DND-41 (cell line): ENCODE measurements at places on chromosomes 1 and 21.
A peak's percentile ranks its signal among the peaks of the same experiment; 100 is the strongest.

- DNase-seq: no peak
Measured at GRCh38 chr1:44246806-44247205, 33.5 kb downstream of the DMAP1 start.

- no peak for DNase-seq
Measured at GRCh38 chr21:44531606-44532564, 8.1 kb downstream of the KRTAP10-1 start.

- no peak for DNase-seq
Measured at GRCh38 chr1:221440658-221441057, 301.2 kb downstream of the DUSP10 start.

GRCh38 chr1:247266053-247266452 lies 10.2 kb downstream of the VN1R5 start:
- no peak for DNase-seq

GRCh38 chr1:37403166-37403565 lies 71.2 kb upstream of the ZC3H12A start:
- no peak for DNase-seq

DNA sequence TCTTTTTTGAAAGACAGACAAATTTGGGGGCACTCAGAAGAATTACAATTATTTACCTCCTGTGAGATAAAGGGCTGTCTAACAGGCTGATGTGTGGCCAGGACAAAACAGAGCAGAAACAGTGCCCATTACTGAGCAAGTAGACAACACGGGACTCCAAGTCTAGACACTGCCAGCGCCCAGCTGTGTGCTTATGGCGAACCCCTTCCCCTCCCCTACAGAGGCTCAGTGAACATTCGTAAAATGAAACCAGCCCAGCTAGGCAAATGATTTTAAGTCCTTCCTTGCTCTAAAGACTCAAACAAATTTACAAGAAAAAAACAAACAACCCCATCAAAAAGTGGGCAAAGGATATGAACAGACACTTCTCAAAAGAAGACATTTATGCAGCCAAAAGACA lies 91.1 kb downstream of the RUNX1 start:
- DNase-seq: no peak

DNA sequence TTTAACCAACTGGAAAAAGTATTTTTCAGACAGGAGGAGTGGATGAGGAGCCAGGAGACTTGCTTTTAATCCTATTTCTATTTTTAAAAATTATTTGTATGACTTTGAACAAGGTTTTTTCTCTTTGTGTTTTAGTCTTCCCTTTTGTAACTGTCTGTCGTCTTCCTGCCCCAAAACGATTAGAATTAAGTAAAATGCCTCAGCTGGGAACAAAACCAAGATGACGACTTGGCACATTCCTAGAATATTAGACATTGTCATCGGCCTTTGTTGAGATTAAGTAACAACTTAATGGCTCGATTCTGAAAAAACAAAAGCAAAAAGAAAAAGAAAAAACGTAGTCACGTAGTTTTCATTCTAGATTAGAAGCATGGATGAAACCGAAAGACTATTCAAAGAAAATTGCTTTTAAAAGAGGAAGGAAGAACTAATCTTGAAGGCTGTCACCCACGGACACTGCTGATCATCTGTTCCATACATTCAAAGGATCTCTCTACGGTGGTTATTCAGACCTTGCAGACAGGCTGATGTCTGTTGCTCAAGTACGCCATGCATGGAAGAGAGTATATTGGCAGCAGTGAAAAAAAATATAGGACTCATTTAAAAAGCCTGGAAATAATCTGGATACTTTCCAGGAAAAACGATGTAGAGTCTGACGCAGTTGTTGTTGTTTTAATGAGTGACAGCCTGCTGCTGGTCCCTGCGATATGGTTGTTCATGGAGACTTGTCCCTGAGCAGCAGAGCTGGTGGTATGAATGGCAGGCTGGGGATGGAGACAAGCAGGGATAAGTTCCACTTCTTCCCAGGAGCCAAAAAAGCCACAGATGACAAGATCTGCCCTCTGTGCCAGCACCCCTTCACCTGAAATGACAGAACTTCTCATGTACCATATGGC lies 16.8 kb downstream of the GNG4 start:
- no peak for DNase-seq

- DNase-seq: peak; percentile 86
Measured at GRCh38 chr1:108057541-108057940, 92.6 kb upstream of the VAV3 start.

- DNase-seq: peak; percentile 68
Measured at GRCh38 chr1:54409156-54410142, 3.3 kb upstream of the SSBP3 start.

DNA sequence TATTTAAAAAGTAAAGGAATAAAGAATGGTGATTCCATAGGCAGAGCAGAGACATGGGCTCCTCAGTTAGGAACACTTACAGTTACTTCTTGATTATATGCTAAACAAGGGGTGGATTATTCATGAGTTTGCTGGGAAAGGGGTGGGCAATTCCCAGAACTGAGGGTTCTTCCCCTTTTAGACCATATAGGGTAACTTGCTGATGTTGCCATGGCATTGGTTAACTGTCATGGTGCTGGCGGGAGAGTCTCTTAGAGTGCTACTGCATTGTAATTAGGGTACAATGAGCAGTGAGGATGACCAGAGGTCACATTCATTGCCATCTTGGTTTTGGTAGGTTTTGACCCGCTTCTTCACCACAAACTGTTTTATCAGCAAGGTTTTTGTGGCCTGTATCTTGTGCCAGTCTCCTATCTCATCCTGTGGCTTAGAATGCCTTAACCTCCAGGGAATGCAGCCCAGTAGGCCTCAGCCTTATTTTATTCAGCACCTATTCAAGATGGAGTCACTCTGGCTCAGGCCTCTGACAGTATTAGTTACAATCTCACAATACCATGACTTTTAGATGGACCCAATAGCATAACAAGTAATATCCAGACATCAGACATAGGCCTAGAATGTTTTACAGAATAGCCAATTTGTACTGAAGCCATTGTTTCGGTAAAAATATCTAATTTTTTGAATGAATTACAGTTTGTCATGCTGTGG lies 106.8 kb downstream of the ZBTB18 start:
- no peak for DNase-seq

GRCh38 chr1:107843989-107844388 lies 121.0 kb downstream of the VAV3 start:
- no peak for DNase-seq

- DNase-seq: no peak
Measured at GRCh38 chr1:228157729-228158126, 7.9 kb upstream of the IBA57 start.

- DNase-seq: no peak
Measured at GRCh38 chr21:45250272-45250671, 37.4 kb downstream of the POFUT2 start.

- DNase-seq: no peak
Measured at GRCh38 chr1:208595745-208596144, 351.6 kb upstream of the PLXNA2 start.

DNA sequence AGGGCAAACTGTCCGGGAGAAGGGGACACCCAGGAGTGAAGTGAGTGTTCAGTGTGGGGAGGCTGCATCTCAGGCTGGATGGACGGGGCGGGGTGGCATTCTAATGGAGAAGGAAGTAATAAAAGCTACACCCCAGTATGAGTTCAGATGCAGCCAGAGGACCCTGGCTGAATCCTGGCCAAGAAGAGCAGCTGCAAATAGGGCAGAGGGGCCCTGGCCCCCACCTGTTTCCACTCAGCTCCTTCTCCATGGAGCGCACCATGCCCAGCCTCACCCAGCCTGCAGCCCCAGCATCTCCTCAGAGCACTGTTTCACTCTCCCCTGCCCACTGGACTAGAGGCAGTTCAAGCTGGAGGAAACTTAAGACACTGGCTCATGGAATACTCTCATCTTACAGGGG lies 46.4 kb downstream of the KCND3 start:
- DNase-seq: no peak

DNA sequence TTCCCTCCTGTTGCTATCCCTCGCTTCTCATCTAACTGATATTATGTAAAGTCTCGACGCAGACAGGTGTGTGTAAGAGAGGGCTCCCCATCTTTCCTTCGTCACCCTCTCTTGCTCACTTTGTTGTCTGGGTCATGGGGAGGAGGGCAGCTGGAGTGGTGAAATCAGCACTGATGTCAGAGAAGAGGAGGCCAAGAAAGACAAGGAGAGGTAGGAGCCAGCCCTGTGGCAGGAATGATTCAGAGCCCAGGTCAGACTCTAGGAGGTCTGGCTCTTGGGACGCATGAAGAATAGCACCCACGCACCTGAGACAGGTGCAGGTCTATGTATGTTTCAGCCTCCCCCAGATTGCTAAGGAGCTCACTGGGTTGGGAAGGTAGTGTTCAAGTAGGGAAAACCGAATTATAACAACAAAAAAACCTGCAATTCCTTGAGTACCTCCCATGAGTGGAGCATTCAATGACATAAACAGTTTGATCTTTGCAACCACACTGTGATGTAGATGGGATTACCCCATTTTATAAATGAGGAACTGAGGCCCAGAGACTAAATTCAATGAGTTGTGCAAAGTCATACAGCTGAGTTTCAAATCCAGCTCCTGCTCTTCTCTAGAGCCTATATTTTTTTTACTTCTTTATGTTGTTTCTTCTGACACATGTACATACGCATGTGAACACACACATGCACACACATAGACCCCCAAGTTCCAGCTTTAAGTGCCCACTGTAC lies 10.4 kb downstream of the NUAK2 start:
- DNase-seq: no peak

DNA sequence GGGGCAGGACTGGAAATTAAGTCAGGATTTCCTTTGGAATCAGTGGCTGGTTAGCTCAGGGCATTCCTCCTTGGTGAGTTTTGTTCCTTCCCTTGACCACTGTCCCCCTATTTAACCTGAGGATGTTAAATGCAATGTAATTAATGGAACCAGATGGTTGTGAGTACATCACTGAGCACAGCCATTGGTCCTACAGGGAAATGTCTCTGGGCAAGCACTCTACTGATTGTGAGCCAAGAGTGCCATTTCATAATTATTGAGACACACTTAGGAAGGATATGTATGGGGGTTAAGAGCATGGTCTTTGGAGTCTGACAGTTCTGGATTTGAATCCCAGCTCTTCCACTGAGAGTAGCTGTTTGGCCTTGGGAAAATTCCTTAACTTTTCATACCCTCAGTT lies 74.4 kb downstream of the SPAG17 start:
- DNase-seq: no peak

DNA sequence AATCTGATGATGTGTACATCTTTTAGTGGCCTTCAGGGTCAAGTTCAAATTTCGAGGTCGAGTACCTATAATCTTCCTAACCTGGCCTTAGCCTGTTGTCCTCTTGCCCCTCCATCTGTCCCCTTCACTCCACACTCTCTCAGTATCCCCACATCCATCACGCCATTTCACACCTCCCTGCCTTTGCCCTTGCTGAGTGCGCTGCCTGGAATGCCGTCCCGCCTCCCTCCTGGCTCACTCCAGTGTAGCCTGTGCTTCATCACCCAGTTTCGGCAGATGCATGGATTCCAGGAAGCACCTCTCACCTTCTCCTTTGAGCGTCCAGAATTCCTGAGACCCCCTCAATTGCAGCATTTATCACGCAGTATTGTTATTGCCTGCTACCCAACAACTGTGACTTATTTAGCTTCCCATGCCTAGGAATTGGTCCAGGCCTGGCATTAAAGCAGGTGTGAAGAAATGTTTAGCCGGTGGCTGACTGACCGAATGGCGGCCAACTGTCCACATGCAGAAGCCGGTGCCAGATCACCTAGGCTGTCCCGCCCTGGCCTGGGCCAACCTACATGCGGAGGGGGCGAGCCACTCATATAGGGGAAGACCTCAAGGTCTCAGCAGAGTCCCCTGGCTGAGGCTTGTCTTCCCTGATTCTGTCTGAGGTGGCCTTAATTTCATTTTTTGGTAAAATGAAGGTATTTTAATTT lies 34.5 kb downstream of the MYOM3 start:
- no peak for DNase-seq

DNA sequence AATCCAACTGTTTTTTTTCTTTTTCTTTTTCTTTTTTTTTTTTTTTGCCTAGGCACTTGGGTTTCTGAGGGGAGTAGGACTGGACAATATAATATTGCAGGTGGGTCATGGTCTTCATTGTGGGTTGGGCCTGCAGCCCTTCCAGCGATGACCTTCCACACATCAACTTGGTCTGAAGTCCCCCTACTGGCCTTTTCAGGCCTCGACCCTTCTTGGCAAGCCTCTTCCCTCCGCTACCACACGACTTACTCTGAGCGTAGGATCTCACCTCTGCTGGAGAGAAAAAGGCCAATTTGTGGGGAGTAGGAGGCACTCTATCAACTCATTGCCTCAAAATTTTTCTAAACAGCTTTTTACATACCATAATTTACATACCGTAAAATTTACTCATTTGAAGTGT lies 51.1 kb upstream of the GRIK3 start:
- DNase-seq: no peak

GRCh38 chr1:36134505-36135329 lies 9.7 kb upstream of the COL8A2 start:
- peak; percentile 24 for DNase-seq

- DNase-seq: no peak
Measured at GRCh38 chr1:247548769-247549182, at the start of gene GCSAML. Gene GCSAML (plus strand): TSS chr1:247549134. CDS start chr1:247549192, 58 bp downstream.

DNA sequence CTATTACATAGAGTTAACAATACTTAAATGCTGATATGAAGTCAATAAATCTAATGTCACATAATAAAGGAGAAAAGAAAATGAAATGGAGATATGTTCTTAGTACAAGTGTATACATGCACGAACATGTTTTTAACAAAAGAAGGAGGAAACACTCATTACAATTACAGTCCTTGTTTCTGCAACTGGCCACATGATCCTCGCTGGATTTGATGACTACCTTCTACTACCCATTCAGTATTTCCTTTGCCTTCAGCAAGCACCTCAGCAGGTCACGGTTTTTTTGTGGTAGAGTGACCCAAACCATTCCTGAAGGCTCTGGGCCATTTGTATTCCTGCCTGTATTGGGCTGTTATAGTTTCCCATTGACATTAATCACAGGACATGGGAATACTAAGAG lies 172.8 kb upstream of the CXADR start:
- DNase-seq: no peak

DNA sequence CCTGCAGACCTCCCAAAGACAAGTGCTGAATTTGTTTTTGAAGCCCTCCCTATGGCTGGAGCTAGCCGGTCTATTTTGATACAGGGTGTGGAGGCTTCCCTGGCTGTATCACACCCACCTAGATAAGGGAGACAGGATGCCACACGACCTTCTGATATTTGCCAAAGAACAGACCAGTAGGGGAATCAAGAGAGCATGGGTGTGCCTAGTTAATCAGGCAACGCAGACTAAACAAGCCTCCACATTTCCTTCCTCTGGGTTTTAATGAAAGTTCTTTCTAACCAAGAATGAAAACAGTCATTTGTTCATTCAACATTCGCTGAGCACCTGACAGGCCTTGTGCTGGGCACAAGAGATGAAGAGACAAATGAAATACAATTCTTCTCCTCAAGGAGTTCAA lies 446.8 kb downstream of the PLPP3 start:
- no peak for DNase-seq

- DNase-seq: no peak
Measured at GRCh38 chr1:221806984-221807383, 65.1 kb upstream of the DUSP10 start.

- no peak for DNase-seq
Measured at GRCh38 chr1:235012436-235013210, 116.0 kb downstream of the TOMM20 start.

DNA sequence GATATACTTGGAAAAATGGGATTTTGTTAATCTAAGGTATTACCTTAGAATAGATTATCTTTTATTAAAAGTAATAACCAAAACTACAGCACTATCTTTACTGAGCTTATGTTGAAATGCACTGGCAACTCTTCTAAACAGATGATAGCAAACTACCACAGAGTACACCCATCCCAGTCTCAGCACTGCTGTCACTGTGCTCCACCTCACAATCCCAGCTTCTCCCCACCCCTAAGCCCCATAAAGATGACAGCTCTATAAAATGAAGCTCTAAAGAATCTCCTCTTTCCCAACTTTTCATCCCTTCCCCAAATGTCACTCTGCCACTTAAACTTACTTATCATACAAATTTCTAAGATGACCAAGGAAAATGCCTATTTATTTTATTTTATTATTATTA lies 6.4 kb downstream of the DSTYK start:
- no peak for DNase-seq
